ENCODE measurements at places on chromosomes 12 and 14. TPM values are rescaled to one million over a fixed set of nuclear protein-coding genes. Genes with fewer than 3 reads are reported as not detected.
A peak's percentile ranks its signal among the peaks of the same experiment; 100 is the strongest.

DNA sequence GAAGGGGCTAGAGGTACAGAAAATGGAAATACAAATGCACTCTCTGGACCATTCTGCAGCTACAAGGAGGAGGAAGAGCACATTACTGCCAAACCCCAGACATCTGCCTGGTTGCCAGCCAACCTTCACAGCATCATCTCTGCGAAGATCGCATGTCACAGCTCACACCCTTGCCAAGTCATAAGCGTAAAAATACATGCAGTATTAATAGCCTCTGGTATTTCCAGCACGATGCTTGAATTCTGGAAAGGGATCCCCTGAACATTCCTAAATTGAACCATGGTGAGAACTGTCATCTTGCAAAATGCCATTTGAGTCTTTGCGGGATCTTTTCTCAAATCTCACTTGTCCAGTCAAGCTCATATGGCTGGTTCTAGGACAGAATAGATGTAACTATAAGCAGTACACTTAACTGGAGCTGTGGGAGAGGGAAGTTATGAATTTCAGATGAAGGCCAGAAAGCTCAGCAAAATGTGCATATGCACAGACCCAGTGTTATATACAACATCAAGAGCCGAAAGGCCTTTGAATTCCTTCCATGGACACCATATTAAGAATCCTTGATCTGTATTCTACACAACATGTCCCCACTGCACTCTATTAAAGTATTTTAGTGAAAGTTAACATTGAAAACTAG, 211.6 kb downstream of the DUSP6 start:
- no peak overlapping the region for H3K4me3 ChIP-seq
- no peaks in the 10 kb centered on the region for H3K27me3 ChIP-seq
- H3K36me3 ChIP-seq, result no peaks in the 10 kb centered on the region
- peaks cover 2% of the 10 kb centered on the region for H3K4me1 ChIP-seq
- no peak for DNase-seq

GRCh38 chr14:64715628-64716412, 11.6 kb downstream of the PLEKHG3 start:
- no peak overlapping the region for H3K4me3 ChIP-seq
- no peaks in the 10 kb centered on the region for H3K4me1 ChIP-seq
- peaks cover 2% of the 10 kb centered on the region for H3K36me3 ChIP-seq
- no peak for DNase-seq

GRCh38 chr12:46546634-46547273, 174.2 kb upstream of the SLC38A2 start:
- DNase-seq, result no peak
- peaks cover 15% of the 10 kb centered on the region for H3K4me1 ChIP-seq
- no peaks in the 10 kb centered on the region for H3K36me3 ChIP-seq
- no peaks in the 10 kb centered on the region for H3K27me3 ChIP-seq
- H3K27ac ChIP-seq, result no peak overlapping the region

GRCh38 chr14:84006643-84007155, 1523.2 kb upstream of the FLRT2 start:
- H3K4me3 ChIP-seq, result no peak overlapping the region
- DNase-seq, result no peak
- H3K36me3 ChIP-seq, result no peaks in the 10 kb centered on the region

DNA sequence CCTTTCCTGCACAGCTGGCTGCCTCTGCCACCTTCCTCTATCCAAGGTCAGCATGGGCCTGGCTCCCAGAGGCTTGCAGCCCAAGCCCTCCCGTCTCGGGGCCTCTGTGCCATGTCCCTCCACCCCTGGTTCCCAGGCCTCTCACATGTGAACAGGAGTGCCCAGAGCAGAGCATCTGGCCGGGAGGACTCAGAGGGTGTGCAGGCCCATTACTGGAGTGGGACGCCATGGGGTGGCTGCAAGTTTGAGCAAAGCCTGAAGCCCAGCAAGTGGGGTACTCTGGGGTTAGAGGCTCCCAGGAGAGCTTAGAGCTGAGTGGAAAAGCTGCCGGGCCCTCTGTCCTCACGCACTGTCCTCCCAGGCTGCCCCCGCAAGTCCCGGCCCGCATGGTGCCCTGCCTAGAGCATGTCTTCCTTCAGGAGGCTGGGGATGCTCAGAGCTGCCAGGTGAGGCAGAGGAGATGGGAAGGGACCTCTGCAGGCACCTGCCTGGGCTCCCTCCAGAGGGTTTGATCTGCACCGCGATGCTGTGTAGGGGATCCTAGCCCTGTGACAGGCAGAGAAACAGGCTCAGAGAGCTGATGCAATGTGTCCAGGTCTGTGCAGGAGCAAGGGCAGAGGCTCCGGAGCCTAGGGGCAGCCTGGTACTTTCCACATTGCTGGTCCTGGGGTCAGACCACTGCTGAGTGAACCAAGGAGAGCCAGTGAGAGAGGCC, 39.8 kb downstream of the DIO3 start:
- H3K4me3 ChIP-seq, result no peak overlapping the region
- H3K4me1 ChIP-seq, result peaks cover 26% of the 10 kb centered on the region
- peaks cover 11% of the 10 kb centered on the region for H3K27me3 ChIP-seq
- peak; percentile 7 for DNase-seq
- no peak overlapping the region for H3K27ac ChIP-seq
- H3K36me3 ChIP-seq, result no peaks in the 10 kb centered on the region

DNA sequence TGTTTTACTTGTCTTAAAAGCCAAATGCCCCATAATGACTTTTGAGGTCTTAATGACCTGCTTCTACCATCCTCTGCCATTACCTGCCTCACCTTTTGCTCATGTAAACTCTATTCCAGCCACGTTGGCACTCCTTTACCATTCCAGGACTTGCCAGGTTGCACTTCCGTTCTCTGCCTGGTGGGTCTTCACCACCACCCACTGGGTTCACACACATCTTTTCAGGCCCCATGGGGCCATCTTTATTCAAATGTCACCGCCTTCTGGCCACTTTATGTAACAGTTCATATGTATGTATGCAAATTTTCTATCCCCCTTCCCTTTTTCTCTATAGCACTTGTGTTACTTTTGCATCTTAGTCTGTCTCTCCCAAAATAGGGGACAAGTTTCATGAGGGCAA, 57.7 kb downstream of the ATP2A2 start:
- peaks cover 16% of the 10 kb centered on the region for H3K4me1 ChIP-seq
- DNase-seq, result no peak
- H3K27ac ChIP-seq, result no peak overlapping the region
- H3K36me3 ChIP-seq, result peaks cover 99% of the 10 kb centered on the region
- H3K4me3 ChIP-seq, result no peak overlapping the region
- H3K27me3 ChIP-seq, result no peaks in the 10 kb centered on the region

GRCh38 chr12:49824895-49825294, 3.3 kb downstream of the NCKAP5L start:
- no peak for DNase-seq
- no peaks in the 10 kb centered on the region for H3K27me3 ChIP-seq
- H3K36me3 ChIP-seq, result peaks cover 4% of the 10 kb centered on the region
- H3K4me3 ChIP-seq, result peak overlapping the region; percentile 0
- H3K27ac ChIP-seq, result no peak overlapping the region

- no peak overlapping the region for H3K27ac ChIP-seq
- H3K4me1 ChIP-seq, result no peaks in the 10 kb centered on the region
- no peak for DNase-seq
Measured at GRCh38 chr12:29510591-29511185, 13.2 kb upstream of the OVCH1 start.

DNA sequence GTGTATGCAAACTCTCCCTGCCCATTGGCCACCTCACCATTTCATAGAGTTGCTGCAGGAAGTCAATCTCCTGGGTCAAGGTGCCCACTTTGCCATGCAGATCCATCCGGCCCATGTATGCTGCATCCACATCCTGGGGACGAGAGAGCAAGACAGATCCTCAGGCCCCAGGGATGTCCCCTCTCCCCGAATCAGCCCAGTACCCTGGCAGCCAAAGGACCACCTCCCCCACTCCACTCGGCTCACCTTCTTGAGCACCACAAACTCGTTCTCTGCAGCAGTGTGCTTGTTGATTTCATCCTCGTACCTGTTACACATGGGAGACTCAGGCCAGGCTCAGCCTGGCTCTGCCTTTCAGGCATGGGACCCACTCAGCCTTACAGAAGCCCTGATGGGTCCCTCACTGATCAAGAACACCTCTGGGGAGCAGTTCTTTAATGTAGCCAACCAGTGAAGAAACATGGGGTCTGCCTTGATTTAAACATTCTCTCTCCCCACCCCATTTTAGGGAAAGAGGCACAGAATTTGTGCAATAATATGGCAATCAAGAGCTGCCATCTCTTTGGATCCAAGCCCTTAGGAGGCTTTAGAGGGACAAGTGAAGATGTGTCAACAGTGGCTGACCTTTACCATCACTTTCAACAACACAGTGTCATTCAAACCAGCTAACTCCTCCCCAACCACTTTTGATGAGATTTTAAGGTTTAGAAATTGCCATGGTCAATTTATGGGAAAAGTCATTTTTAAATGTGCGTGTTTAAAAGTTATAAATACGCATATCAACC, 3.9 kb downstream of the KRT79 start:
- no peak for DNase-seq
- H3K27ac ChIP-seq, result no peak overlapping the region
- no peaks in the 10 kb centered on the region for H3K36me3 ChIP-seq
- H3K27me3 ChIP-seq, result peaks cover 7% of the 10 kb centered on the region
- no peak overlapping the region for H3K4me3 ChIP-seq

GRCh38 chr12:99005601-99006000, 360.5 kb downstream of the APAF1 start:
- no peak overlapping the region for H3K27ac ChIP-seq
- H3K4me3 ChIP-seq, result no peak overlapping the region
- no peaks in the 10 kb centered on the region for H3K4me1 ChIP-seq
- no peaks in the 10 kb centered on the region for H3K27me3 ChIP-seq
- DNase-seq, result no peak

DNA sequence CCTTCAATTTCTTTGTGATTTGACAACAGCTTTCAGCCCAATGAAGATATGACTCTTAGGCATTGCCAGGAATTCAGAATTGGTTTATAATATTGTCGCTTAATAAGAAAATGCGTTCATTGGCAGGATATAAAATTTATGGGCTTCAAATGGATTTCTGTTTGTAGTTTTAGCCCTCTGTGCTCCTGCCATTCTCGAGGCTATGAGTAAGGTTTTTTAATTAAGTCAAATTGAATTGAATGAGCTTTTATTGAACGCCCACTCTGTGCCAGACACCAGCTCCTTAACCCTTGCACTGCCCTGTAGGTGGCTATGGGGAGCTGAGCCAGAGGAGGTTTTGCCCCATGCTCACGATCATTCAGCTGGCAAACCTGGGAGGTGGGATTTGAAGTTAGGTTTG, 115.1 kb downstream of the SLC25A47 start:
- H3K27ac ChIP-seq, result no peak overlapping the region
- no peaks in the 10 kb centered on the region for H3K27me3 ChIP-seq
- H3K4me1 ChIP-seq, result peaks cover 1% of the 10 kb centered on the region

GRCh38 chr12:98595243-98595988, 1.9 kb downstream of the SLC25A3 start:
- H3K27me3 ChIP-seq, result no peaks in the 10 kb centered on the region
- H3K4me1 ChIP-seq, result peaks cover 36% of the 10 kb centered on the region
- no peak for DNase-seq
- H3K4me3 ChIP-seq, result peak overlapping the region; percentile 96
- H3K36me3 ChIP-seq, result peaks cover 60% of the 10 kb centered on the region

GRCh38 chr12:108076556-108076955, 52.5 kb upstream of the WSCD2 start:
- H3K27ac ChIP-seq, result no peak overlapping the region
- DNase-seq, result no peak
- peaks cover 28% of the 10 kb centered on the region for H3K27me3 ChIP-seq
- H3K4me3 ChIP-seq, result no peak overlapping the region
- no peaks in the 10 kb centered on the region for H3K36me3 ChIP-seq
- H3K4me1 ChIP-seq, result no peaks in the 10 kb centered on the region

DNA sequence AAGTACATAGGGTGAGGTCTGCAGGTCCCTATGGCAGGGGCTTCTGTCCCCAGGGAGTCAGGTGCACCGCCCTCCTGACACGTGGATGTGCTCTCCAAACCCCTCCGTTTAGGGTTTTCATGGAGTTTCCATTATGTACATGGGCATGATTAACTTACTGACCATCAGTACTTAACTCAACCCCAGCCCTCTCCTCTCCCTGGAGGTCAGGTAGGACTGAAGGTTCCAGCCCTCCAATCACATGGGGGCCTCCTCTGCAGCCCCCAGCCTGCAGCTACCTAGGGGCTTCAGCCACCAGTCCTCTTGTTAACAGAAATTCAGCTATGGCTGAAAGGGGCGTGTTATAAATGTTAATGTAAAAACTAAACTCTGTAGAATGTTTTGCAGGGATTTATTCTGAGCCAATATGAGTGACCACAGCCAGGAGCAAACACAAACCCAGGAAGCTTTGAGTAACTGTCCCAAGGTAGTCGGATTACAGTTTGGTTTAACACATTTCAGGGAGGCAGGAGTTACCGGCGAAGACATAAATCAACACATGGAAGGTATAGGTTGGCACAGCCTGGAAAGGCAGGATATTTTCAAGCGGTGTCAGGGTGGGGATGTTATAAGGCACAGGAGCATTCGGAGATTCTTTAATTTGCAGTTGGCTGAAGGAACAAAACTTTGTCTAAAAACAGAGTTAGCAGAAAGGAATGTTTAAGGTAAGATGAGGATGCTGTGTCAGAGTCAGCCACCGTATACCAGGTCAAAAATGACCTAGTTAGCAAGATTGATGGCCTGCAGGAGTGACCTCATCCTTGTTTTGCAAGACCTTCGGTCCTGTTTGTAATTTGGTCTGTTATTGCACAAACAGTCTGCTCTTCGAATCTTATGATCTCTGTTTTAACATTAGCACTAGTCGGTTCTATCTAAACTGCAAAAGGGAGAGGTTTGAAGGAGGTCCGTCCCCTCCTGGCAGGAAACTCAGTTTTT, 75.2 kb downstream of the TNFAIP2 start:
- H3K4me3 ChIP-seq, result no peak overlapping the region
- no peak overlapping the region for H3K27ac ChIP-seq
- no peaks in the 10 kb centered on the region for H3K4me1 ChIP-seq
- H3K36me3 ChIP-seq, result no peaks in the 10 kb centered on the region
- peaks cover 15% of the 10 kb centered on the region for H3K27me3 ChIP-seq
- no peak for DNase-seq

GRCh38 chr12:113071135-113072112, 14.9 kb downstream of the DTX1 start:
- H3K4me1 ChIP-seq, result peaks cover 96% of the 10 kb centered on the region
- no peak overlapping the region for H3K4me3 ChIP-seq
- H3K36me3 ChIP-seq, result peaks cover 5% of the 10 kb centered on the region
- DNase-seq, result no peak

- no peaks in the 10 kb centered on the region for H3K36me3 ChIP-seq
- H3K27ac ChIP-seq, result no peak overlapping the region
- no peaks in the 10 kb centered on the region for H3K4me1 ChIP-seq
- DNase-seq, result no peak
Measured at GRCh38 chr12:78156751-78157150, 326.1 kb downstream of the NAV3 start.

GRCh38 chr14:101199028-101199770, 295.7 kb upstream of the RTL1 start:
- no peak overlapping the region for H3K4me3 ChIP-seq
- DNase-seq, result no peak
- H3K27me3 ChIP-seq, result no peaks in the 10 kb centered on the region
- H3K4me1 ChIP-seq, result no peaks in the 10 kb centered on the region
- no peak overlapping the region for H3K27ac ChIP-seq

The DHRS2 gene
- total RNA-seq, result not detected

The RALGAPA1 gene
- total RNA-seq, result 46.4 TPM

The SLCO1C1 gene
- total RNA-seq, result not detected

The PLD4 gene
- total RNA-seq, result 473 TPM

The GUCY2C gene
- total RNA-seq, result 0.32 TPM

The VPS29 gene
- 99.6 TPM for total RNA-seq

The RFLNA gene
- total RNA-seq, result not detected

The SRRM4 gene
- not detected for total RNA-seq

The C12orf56 gene
- not detected for total RNA-seq

The TMTC1 gene
- not detected for total RNA-seq

The NXPH4 gene
- 3.4 TPM for total RNA-seq

All from activated B cell treated with CpG ODN at 0.5 μM for 24 hours (primary cell).